ENCODE measurements at places on chromosomes 6 and 20.
A peak's percentile ranks its signal among the peaks of the same experiment; 100 is the strongest.

- no peak for DNase-seq
These were observed 94.4 kb upstream of the TNFAIP3 start for GRCh38 chr6:137772541-137773250.

DNA sequence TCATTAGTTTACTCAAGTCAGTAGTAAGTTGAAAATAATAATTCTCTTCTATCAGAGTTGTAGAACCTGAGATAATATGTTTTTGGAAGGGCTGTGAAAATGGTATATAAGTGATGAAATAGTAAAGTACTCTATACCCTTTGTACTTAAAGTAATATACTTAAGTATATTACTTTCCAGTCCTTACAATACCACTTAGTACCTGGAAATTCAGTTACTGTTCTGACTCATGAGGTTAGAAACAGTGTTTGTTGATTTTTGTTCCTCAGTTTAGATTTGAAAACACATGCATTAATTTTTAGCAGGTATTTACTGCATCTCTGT, 10.1 kb downstream of the TULP4 start:
- DNase-seq, result no peak

- no peak for DNase-seq
These were observed 52.3 kb upstream of the UTRN start for GRCh38 chr6:144232832-144233230.

GRCh38 chr6:164757451-164757850, 552.0 kb downstream of the C6orf118 start:
- DNase-seq, result no peak

DNA sequence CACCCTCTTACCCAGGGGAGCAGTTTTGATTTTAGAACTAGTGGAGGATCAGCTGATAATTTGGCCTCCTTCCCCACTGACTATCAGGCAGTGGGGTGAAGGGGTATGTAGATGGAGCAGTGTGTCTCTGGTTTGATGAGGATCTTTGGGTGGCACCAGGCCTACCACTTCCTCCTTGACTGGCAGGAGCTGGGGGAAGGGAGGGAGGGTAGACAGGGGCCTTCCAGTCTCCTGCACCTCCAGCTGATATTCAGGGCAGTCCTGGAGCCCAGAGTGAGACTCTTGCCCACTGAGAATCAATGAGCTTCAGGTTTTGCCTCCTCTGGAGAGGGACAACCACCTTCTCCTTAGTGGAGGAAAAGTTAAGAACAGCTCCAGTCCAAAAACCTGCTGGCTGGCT, 3.2 kb downstream of the DEF6 start:
- peak; percentile 83 for DNase-seq

GRCh38 chr6:17120019-17120418, 18.2 kb downstream of the STMND1 start:
- no peak for DNase-seq

DNA sequence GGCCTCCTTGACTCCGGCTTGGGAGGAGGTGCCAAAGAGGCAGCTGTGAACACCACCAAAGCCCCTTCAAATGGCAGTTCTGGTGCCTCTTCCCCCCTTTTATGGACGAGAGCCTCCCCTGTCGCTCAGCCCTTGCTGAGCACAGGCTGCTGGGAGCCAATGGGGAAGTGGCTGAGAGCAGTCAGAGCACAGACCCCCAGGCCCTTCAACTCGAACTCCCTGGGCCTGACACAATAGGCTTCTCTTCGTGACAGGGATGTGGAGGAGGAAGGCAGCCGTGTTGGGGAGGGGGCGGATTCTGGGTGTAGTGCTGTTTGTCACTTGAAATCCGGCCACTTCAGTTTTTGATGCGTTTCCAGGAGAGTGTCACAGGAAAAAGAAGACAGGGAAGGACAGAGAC, at the start of gene PDYN:
TSS of gene PDYN (minus strand) at position 73 of the 400 bp plus-strand sequence. CDS start 10,974 bp downstream, outside the sequence.
- no peak for DNase-seq

DNA sequence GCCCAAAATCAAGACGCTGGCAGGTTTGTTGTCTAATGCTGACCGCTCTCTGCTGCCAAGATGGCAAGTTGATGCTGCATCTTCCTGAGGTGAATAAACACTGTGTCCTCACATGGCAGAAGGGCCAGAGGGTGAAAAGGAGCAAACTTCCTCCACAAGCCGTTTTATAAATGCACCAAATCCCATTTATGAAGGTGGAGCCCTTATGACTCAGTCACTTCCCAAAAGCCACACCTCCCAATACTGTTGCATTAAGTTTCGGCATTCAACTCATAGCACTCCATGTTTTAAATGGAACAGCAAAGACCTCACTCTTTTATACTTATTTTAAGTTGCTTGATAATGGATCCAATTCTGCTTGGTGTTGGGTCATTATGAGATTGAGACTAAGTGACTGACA, 316.6 kb downstream of the RFPL4B start:
- no peak for DNase-seq

- no peak for DNase-seq
These were observed 10.6 kb downstream of the PKHD1 start for GRCh38 chr6:52076791-52077179.

- no peak for DNase-seq
These were observed 74.2 kb downstream of the SLC22A23 start for GRCh38 chr6:3382326-3383279.

DNA sequence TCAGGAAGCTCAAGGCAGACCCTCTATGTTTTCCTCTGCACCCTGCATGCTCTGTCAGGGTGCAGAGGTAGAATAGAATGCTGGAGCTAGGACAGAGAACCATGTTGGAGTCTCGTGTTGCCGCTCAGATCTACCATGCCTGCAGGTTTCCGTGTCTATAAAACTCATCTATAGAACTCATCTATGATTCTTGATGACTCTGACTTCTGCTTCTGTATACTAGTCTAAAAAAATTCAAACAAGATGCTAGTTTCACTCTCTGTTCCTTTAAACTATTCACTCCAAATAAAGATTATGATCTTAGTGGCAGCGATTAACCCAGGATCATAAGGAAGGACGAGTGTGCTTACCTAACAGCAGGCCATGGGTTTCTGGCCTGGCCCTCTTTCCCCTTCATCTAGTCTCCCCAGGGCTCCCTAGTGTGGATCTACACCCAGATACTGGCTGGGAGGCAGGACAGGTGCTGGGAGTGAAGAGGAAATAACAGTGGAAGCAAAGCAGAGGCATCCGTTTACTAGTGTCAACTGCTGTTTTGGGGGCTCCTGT, 162.7 kb upstream of the SUPT3H start:
- no peak for DNase-seq

DNA sequence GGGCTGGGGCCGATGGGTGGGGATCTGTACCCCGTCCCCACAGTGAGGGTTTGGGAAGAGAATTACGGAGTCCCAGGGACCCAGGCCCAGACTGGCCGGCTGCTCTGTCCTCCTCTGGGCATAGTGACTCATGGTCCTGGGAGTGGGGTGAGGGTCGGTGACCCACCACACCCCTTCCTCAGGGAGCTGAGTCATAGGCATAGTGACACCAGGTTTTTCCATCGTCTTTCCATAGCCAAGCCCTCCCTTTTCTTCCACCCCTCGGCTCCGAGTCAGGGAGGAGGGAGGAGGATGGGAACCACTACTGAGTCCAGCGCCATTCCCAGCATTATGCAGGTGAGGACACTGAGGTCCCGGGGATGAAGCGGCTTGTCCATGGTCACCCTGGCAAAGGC, 8.9 kb downstream of the CYP21A2 start:
- no peak for DNase-seq

GRCh38 chr6:149681209-149681608, 32.7 kb upstream of the KATNA1 start:
- DNase-seq, result no peak

GRCh38 chr6:3654436-3654835, 97.1 kb downstream of the PXDC1 start:
- no peak for DNase-seq

DNA sequence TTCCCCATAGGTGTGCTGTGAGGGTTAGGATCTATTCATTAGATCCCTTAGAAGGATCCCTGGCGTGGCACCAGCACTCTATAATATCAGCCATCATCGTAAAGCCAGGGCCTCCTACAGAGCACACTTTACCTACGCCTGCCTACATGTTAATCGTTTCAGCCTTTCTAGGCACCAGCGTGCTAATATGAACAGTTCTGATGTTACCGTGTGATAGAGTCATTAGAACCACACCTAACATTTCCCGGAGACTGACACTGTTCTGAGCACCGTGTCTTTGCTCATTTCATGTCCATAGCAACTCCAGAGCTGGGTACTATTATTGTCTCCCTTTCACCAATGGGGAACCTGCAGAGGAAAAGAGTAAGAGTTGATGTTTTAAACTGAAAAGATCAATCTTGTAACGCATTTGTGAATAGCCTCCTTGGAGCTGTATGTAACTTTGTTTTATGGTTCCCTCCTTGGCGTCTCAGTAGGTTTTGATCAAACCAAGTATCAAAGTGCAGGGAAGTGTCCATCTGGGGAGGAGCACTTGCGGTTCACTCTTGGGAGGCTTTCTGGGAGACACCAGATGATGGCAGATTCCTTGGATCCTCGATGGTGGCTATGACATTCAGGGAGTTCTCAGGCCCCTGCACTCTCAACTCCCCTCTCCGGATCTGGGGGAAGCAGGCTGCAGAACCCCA, 73.8 kb upstream of the KCNG1 start:
- DNase-seq, result no peak

DNA sequence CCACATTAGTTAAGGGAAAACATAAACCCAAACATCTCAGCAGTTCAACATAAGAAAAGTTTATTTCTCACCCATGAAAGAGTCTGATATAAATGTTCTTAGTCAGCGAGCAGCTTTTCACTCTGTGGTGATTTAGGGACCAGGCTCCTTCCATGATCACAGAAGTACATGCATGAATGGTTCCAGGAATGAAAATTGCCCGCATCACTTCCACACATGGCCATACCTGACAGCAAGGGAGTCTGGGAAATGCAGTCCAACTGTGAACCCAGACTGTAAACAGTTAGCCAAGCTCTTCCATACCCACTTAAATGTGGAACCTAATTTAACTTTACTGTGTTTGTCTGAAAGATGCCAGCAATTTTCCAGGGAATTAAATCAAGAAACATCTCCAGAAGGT, 353.9 kb downstream of the HACE1 start:
- DNase-seq, result no peak

DNA sequence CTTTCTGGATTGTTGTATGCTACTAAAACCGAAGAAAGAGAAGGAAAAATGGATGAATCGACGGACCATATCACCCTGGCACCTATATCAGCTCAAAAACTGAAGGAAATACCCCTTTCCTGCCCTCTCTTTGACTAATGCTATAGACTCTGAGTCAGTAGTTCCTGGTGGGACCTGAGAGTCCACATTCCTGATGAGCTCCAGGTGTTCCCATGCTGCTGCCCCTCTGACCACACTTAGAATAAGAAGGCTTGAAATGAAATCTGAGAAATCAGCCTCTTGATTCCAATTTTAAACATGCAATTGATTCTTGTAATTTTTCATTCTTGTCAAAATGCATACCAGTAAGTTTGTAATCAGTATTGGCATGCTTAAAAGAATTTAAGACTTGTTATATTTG, 75.2 kb downstream of the PRL start:
- no peak for DNase-seq

GRCh38 chr6:7933794-7934193, 23.2 kb upstream of the TXNDC5 start:
- no peak for DNase-seq

- peak; percentile 87 for DNase-seq
These were observed 52.0 kb downstream of the RPP21 start for GRCh38 chr6:30396833-30397479.

DNA sequence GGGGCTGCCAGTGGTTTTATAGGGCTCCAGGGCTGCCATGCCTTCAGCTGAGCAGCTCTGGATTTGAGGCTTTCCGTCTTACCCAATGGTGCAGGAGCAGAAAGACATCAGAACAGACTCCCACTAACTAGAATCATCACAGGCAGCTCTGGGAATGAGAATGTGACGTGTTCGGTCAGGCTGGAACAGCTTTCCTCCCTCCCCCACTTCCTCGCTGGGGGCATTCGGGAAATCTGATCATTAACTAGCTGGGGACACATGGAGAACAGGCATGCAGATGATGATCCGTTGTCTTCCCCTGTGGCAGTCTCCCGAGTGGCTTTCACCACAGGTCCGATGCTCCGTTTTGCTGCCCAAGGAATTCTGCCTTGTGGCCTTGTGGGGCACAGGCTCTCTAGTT, 5.5 kb upstream of the MTG2 start:
- no peak for DNase-seq

DNA sequence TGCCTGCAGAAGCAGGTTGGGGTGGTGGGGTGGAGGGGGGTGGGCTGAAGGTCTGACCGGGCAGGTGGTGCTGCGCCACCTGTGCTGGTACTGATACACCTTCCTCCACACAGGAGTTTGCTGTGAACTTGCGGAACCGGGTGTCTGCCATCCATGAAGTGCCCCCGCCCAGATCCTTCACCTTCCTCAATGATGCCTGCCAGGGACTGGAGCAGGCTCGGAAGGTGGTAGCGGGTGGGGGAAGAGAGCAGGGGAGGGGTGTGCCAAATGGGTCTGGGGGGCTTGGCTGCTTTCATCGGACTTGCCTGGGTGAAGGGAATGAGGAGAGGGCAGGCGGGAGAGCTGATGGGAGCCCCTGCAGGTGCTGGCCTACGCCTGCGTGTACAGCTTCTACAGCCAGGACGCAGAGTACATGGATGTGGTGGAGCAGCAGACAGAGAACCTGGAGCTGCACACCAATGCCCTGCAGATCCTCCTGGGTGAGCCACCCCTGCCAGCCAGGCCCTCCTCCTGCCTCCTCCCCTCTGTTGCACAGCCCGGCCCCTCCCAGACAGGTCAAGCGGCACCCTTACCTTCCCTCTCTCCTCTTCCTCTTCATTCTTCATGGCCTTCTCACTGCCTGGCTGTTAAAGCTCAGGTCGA, 6.7 kb downstream of the DNPH1 start:
- DNase-seq, result no peak

DNA sequence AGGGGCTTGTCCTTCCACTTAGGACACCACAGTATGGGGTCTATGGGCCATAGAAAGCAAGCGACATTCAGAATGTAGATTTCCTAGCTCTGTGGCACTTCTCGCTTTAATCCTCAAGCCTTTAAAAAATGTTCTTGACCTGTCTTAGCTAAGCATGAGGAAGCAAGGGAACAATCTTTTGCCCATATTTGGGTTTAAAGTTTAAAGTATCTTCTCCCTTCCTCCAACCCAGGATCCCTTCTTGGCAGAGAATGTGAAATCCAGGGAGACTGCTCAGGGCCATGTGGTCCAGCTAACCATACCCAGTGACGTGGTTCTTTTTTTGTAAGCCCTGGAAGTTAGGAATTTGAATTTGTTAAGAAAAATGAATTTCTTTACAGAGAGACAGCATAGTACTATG, 289.9 kb downstream of the BTBD9 start:
- DNase-seq, result no peak

GRCh38 chr6:113676057-113676456, 181.1 kb upstream of the MARCKS start:
- DNase-seq, result no peak

GRCh38 chr6:40891686-40892085, 147.3 kb downstream of the UNC5CL start:
- DNase-seq, result no peak

DNA sequence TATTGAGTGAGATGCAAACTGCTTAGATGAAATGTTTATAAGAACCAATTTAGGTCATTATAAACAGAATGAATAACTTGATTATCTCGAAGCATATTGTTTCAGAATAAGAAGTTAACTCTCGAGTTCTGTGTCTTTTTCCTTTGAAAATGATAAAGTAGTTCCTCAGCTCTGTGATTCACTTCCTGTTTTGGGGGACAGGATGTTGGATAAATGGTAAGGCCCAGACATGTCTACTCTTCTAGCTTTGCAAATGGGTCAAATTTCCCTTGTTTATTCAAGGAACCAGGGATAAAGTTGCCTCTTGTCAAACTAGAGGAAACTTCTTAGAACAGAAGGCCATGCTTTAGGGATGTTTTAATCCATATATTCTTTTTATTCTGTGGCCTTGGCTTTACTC, 246.9 kb downstream of the SOX4 start:
- no peak for DNase-seq

Data from CD8-positive, alpha-beta T cell (primary cell).